ENCODE measurements at places on chromosomes 4 and X. TPM values are rescaled to one million over a fixed set of nuclear protein-coding genes. Genes with fewer than 3 reads are reported as not detected.

DNA sequence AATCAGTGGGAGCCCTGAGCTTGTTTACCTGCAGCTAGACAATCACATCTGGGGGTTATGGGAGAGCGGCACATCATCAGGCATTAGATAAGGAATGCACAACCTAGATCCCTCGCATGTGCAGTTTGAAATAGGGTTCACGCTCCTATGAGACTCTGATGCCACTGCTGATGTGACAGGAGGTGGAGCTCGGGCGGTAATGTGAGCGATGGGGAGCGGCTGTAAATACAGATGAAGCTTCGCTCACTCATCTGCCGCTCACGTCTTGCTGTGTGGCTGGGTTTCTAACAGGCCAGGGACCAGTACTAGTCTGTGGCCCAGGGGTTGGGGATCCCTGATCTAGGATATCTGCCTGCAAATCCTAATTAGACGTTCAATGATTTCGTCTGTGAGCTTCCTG lies 90.3 kb downstream of the CRMP1 start:
- DNase-seq: no peak
- H3K27me3 ChIP-seq: no peaks in the 10 kb centered on the region
- no peak overlapping the region for H3K27ac ChIP-seq
- H3K4me1 ChIP-seq: no peaks in the 10 kb centered on the region
- H3K36me3 ChIP-seq: peaks cover 4% of the 10 kb centered on the region
- no peak overlapping the region for H3K4me3 ChIP-seq

VSIG4 gene
- 97.5 TPM for total RNA-seq

GRCh38 chr4:174607792-174608191 lies 85.5 kb upstream of the HPGD start:
- no peak for DNase-seq
- no peaks in the 10 kb centered on the region for H3K4me1 ChIP-seq
- H3K4me3 ChIP-seq: no peak overlapping the region
- no peaks in the 10 kb centered on the region for H3K36me3 ChIP-seq
- H3K27ac ChIP-seq: no peak overlapping the region
- H3K27me3 ChIP-seq: no peaks in the 10 kb centered on the region

- H3K27ac ChIP-seq: no peak overlapping the region
- no peak overlapping the region for H3K4me3 ChIP-seq
- no peak for DNase-seq
- peaks cover 8% of the 10 kb centered on the region for H3K36me3 ChIP-seq
- no peaks in the 10 kb centered on the region for H3K27me3 ChIP-seq
- no peaks in the 10 kb centered on the region for H3K4me1 ChIP-seq
Measured at GRCh38 chr4:48223633-48224295, 45.9 kb downstream of the TEC start.

- no peaks in the 10 kb centered on the region for H3K4me1 ChIP-seq
- H3K27me3 ChIP-seq: no peaks in the 10 kb centered on the region
- H3K36me3 ChIP-seq: no peaks in the 10 kb centered on the region
- H3K27ac ChIP-seq: no peak overlapping the region
- H3K4me3 ChIP-seq: no peak overlapping the region
Measured at GRCh38 chr4:173556398-173557131, 26.5 kb upstream of the HAND2 start.

DNA sequence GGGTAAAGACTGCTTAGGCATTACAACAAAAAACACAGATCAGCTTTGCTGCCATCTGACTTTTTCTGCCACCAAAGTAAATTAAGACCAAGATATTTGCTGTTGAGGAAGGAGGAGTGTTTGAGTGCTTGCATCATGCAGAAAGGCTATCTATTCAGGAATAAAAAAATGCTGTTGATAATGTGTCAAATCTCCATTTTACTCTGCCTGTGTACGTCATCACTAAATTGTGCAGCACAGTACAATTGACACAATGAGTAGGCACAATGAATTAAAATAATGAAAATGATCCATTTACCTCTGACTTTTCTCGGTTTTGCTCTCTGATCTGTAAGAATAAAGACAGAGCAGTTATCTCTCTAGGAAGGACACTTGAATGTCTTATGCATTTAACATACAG lies 56.3 kb downstream of the NKX6-1 start:
- no peaks in the 10 kb centered on the region for H3K36me3 ChIP-seq
- H3K27me3 ChIP-seq: no peaks in the 10 kb centered on the region
- no peak overlapping the region for H3K4me3 ChIP-seq
- no peak for DNase-seq
- H3K27ac ChIP-seq: no peak overlapping the region

- H3K27me3 ChIP-seq: no peaks in the 10 kb centered on the region
- DNase-seq: peak; percentile 82
- H3K4me1 ChIP-seq: no peaks in the 10 kb centered on the region
- peak overlapping the region; percentile 51 for H3K4me3 ChIP-seq
Measured at GRCh38 chrX:102659790-102660757, 8.8 kb downstream of the GPRASP1 start.

- H3K4me1 ChIP-seq: no peaks in the 10 kb centered on the region
- no peak overlapping the region for H3K4me3 ChIP-seq
- no peak overlapping the region for H3K27ac ChIP-seq
- no peak for DNase-seq
- no peaks in the 10 kb centered on the region for H3K27me3 ChIP-seq
Measured at GRCh38 chr4:15751153-15751552, 27.0 kb upstream of the CD38 start.

DNA sequence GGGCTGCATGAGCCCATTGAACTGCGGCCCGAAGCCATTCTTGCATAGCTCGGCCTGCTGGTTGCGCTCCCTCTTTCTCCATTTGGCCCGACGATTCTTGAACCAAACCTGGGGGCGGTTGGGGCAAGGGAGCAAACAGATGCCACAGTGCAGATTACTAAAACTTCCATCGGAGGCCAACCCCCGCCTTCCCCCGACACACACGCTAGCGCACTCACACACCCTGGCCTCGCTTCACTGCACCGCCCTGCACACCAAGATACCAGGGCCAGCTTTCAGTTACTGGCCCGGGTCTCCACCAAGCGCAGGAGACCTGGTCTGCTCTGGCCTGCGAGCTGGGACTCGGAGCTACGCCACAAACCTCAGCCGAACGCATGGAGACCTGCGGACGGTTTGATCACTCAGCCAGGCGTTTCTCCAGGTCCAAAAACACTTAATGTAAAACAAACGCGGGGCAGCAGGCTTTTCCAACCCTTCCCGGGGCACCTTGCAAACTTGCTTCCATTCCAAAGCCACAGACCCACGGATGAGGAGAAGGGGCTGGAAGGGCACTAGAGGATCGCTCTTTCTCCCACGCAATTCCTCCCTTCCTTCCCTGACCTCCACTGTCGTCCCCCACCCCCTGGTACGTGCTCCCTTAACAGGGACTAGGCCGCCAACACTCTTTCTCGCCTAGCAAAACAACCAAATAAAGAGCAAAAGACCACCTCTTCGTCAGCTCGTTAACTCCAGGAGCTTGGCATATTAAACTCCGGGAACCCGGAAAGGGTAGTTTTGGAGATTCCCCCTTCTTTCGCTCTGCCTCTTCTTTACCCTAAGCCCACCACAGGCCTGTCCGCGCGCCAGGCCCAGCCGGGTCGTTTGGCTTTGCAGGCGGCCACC lies 4.1 kb downstream of the PITX2 start:
- peaks cover 59% of the 10 kb centered on the region for H3K4me1 ChIP-seq
- no peak overlapping the region for H3K4me3 ChIP-seq
- peaks cover 100% of the 10 kb centered on the region for H3K27me3 ChIP-seq

HMX1 gene
- not detected for total RNA-seq

EGFL6 gene
- total RNA-seq: not detected

DNA sequence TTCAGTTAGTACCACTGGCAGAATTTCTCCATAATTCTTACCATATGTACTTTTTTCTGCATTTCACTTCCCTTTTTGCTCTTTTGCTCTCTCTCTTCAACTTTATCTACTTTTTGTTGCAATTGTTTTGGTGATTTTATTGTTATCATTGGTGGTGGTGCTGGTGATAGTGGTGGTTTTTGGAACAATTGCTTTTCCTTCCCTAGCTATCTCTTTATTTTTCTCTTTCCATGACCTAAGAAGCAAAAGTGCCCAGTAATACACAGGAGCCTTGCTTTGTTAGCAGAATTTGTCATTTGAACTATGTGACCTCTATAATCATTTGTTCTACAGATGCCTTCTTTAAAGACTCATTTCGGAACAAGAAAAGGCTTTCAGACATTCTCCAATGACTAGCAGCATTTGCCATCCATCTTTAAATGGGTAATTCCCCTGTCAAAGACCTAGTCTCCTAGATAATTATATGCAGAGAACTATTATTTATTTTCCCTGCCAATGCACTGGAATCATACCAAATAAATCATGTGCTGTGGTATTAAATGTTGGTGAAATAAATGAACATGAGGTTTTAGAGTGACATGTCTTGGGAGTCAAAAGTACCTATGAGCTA lies 154.5 kb downstream of the GASK1B start:
- H3K27ac ChIP-seq: no peak overlapping the region
- no peaks in the 10 kb centered on the region for H3K27me3 ChIP-seq
- no peak overlapping the region for H3K4me3 ChIP-seq
- peaks cover 9% of the 10 kb centered on the region for H3K4me1 ChIP-seq

DNA sequence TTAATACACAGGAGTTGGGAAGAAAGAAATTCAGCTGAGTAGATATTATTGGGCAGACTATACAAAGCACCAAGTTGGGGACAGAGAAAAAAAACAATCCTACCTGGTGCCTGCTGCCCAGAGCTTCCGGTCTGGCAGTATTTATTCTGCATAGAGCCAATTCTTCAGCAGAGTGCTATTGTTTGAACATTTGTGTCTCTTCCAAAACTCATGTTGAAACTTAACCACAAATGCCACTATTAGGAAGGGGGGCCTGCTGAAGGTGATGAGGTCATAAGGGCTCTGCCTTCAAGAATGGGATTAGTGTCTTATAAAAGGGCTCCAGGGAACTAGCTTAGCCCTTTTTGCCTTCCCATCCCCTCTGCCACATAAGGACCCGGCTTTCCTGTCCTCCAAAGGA lies 136.2 kb downstream of the EVC2 start:
- no peak for DNase-seq
- H3K27me3 ChIP-seq: no peaks in the 10 kb centered on the region
- H3K4me1 ChIP-seq: no peaks in the 10 kb centered on the region
- no peak overlapping the region for H3K27ac ChIP-seq
- H3K36me3 ChIP-seq: peaks cover 91% of the 10 kb centered on the region

DNA sequence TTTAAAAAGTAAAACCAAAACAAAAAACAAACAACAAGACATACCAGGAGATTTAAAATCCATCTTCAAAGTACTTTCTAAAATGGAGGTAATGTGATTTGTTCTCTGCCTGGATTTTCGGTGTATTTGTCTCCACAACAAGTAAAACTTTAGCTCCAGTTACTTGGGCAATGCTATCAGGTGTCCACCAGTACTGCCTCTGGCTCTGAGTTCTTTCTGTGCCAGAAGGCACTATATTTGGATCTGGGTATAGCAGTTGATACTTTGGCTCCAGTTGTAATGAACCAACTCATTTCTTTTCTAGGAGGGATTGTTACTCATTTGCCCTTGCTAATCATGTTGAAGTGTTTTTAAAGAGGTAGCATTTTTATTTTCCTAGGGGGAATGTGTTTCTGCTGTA lies 9.5 kb upstream of the PDLIM5 start:
- H3K27ac ChIP-seq: no peak overlapping the region
- H3K27me3 ChIP-seq: no peaks in the 10 kb centered on the region
- no peaks in the 10 kb centered on the region for H3K4me1 ChIP-seq
- no peaks in the 10 kb centered on the region for H3K36me3 ChIP-seq

DNA sequence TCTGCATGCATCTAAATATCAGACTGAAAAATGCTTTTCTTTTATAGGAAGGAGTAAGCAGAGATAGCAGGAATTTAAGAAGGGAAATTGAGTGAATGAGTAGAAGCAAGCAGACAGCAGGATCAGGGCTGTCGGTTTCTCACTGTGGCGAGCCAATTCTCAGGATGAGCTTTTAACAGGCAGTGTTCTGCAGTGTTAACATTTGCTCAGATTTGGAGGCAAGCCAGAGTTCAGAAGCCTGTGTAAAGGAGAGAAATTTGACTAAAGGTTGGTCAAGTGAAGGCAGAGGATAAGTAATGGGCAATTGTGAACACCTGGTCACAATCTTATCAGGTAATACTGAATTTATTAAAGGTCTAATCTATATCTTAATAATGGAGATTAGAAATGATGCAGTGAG lies 133.3 kb upstream of the MAGEB16 start:
- H3K27me3 ChIP-seq: no peaks in the 10 kb centered on the region
- no peak overlapping the region for H3K27ac ChIP-seq
- no peaks in the 10 kb centered on the region for H3K4me1 ChIP-seq
- DNase-seq: no peak
- H3K36me3 ChIP-seq: no peaks in the 10 kb centered on the region

DNA sequence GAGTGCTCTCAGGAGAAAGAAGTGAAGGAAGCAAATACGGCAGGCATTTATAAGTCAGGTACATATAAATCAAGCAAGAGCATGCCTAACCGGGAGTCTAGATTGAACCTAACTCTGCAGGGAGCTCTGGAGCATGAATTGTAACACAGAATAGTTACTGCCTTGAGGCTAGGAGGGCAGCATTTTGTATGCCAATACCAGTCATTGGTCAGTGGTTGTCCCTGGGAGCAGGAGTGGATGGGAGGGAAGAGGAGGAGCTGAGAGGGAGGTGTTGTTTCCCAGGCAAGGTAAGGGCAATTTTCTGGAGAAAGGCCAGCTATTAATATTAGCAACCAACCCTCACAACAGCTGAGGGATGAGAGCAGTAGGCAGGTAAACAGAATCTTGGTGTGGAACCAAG lies 224.7 kb upstream of the DCAF8L1 start:
- H3K36me3 ChIP-seq: no peaks in the 10 kb centered on the region
- DNase-seq: no peak
- H3K4me1 ChIP-seq: no peaks in the 10 kb centered on the region

DNA sequence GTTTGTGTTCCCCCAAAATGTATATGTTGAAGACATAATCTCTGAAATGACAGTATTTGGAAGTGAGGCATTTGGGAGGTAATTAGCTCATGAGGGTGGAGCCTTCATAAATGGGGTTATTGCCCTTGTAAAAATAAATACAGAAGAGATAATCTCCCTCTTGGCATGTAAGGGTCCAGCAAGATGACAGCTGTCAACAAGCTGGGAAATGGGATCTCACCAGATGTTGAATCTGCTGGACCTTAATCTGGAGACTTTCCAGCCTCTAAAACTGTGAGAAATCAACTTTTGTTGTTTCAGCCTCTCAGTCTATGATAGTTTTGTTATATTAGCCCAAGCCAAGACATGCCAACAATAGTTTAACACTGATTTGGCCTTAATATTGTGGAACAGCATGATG lies 438.2 kb upstream of the PCDH7 start:
- no peaks in the 10 kb centered on the region for H3K36me3 ChIP-seq
- H3K27ac ChIP-seq: no peak overlapping the region
- DNase-seq: no peak
- H3K4me3 ChIP-seq: no peak overlapping the region

POF1B gene
- not detected for total RNA-seq

DNA sequence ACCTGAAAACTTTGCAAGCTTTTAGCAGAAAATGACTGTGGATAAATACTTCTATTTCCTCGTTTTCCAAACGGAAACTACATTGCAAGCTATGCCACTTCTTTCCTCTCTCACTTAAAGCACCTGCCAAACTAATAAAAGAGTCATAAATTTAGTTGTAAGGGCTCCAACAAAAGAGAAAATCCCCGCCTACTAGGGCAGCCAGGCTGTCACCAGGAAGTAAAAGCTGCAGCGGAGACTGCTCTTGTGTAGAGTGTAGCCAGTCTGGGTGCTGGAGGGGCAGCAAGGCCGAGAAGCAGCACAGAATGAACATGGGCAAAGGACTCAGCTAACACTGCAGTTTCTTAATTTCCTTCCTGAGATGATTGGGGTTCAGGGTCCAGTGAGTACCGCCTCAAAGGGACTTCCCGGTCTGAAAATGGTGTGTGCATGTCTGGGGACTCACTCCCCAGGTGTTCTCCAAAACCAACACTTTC lies 89.3 kb upstream of the MAML3 start:
- H3K4me3 ChIP-seq: no peak overlapping the region
- no peaks in the 10 kb centered on the region for H3K27me3 ChIP-seq
- DNase-seq: no peak
- H3K27ac ChIP-seq: no peak overlapping the region
- H3K36me3 ChIP-seq: no peaks in the 10 kb centered on the region

RBM41 gene
- 17.4 TPM for total RNA-seq

Data from tibial nerve (tissue), 4 donors.